Hematopoietic multipotent progenitor cell treated with erythropoietin and hydrocortisone succinate and interleukin-3 and kit ligand, for 17 days (in vitro differentiated cells): ENCODE measurements at places on chromosomes 6 and 20.

GRCh38 chr6:46510651-46511050 lies 19.4 kb upstream of the RCAN2 start:
- no peak for DNase-seq

- no peak for DNase-seq
Observed at GRCh38 chr6:111776236-111777221, 96.7 kb downstream of the FYN start.

DNA sequence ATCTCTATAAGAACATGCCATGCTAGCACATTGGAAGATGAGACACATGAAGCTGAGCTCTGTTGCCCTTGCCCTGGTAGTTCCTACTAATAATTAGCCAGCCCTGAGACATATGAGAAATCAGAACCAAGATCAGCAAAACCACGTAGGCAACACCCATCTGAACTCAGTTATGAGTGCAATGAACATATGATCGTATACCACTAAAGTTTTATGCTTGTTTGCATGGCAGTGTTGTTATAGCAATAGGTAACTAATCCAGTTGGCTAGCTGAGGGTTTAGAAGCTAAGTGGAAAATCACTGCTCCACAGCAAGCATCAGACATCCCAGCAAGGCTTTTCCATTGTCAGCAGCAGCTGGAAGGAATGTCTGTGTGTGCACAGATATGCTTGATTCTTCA lies 180.7 kb downstream of the BTBD3 start:
- DNase-seq = no peak

DNA sequence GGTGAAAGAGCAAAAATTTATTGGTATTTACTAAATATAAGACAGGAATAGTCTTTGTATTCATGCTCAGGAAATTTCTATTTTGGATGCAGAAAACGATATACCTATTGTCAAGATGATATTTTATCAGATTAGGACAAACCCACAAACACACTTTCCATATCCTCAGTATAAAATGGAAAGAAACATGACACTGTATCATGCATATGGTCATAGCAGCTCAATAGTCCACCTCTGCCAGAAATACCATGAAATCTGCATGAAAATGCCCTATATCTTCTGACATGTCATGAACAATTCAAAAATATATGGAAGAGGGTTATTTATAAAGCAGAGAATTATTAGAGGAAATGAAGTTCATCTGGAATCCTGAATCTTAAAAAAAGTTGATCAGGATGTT lies 11.7 kb upstream of the HINT3 start:
- no peak for DNase-seq

GRCh38 chr6:29509711-29510110 lies 22.0 kb upstream of the MAS1L start:
- DNase-seq = no peak
